ENCODE measurements at places on chromosomes 3 and 15.

DNA sequence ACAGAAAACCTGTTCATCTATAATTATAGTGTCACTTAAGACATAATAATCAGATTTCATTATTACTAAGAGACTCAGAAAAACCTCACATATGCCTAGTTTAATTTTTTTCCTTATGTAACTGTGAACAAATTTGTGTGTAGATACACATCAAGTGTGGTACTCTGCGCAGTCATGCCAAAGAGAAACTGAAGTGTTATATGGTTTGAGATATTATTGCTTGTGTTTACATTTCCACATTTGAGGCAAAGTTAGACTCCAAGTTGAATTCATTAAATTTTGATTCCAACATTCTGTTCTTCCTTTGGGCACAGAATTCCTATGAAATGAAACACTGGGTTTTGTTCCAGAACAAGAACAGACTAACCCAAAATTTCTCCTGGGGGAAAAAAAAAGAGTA lies 2.2 kb downstream of the MBNL1 start:
- DNase-seq: no peak

- DNase-seq: no peak
Measured at GRCh38 chr3:46557814-46558183, 8.3 kb downstream of the LRRC2 start.

- no peak for DNase-seq
Measured at GRCh38 chr3:51336261-51336660, 48.8 kb upstream of the MANF start.

- DNase-seq: no peak
Measured at GRCh38 chr15:76418352-76419140, 82.0 kb downstream of the ISL2 start.

GRCh38 chr3:22288756-22289155 lies 537.7 kb upstream of the ZNF385D start:
- no peak for DNase-seq

DNA sequence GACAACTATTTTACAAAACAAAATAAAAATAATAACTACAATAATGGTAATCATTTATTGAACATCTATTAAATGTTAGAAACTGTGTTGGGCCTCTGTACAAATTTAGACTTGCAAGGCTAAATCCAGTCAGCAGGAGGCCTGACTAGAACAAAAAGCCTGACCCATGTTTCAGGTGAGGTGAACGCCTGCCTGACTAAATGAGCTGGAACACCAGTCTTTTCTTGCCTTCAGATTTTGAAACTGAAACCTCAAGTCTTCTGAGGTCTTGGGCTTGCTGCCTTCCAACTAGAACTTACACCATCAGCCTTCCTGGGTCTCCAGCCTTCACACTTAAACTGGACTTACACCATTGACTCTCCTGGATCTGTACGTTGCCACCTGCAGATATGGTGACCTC lies 706.9 kb downstream of the TBL1XR1 start:
- DNase-seq: no peak

DNA sequence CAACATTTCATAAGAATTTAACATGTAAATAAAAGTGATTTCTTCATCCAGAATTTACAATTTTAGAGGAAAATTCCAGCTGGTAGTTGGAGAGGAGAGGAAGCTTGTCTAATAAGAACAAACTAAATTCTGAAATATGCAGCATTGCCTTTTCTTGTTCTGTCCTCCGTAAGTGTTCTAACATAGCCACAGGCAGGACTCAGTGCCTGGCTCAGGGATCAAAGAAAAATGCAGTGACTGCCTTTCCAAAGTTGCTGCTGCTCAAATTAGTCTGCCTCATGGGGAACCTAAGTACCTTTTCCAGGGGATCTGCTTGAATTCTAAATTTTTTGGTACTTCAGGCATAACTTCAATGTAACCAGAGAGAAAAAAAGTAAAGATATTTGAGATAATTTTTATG lies 713.0 kb upstream of the CADM2 start:
- DNase-seq: no peak

DNA sequence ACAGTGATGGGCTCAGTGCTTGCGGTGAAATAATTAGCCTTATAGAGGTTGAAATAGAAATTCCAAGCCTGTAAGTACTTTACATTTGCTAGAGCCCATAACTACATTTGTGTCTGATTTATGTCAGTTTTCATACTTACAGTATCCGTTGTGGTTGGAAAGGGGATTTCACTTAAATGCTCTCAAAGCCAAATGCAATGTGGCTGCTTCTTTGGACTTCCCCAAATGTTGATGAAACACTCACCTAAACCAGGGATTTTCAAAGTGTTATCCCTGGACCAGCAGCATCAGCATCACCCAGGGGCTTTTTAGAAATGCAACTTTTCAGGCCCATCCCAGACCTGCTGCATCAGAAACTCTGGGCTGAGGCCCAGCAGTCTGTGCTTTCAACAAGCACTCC lies 378.7 kb downstream of the MCTP2 start:
- no peak for DNase-seq

GRCh38 chr3:15011174-15011573 lies 53.9 kb downstream of the MRPS25 start:
- DNase-seq: no peak

DNA sequence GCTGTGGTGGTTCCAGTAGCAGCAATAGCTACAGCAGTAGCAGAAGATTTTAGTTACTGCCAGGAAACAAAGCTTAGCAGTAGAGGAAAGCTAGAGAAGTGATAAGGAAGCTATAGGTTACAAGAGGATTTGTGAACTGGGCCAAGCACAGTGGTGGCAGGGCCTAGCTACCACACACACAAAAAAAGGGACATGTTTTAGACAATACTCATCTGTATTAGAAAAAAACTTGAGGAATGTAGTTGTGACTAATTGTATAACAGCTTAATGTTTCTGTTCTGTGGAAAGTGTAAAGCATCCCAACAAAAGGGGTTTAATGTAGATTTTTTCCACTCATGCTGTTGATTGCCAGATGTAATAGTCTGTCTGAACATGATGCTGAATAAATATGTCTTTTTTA lies 29.9 kb upstream of the PFN2 start:
- no peak for DNase-seq

GRCh38 chr3:69787436-69788168 lies 48.3 kb downstream of the MITF start:
- DNase-seq: peak; percentile 43

GRCh38 chr15:92123962-92124656 lies 269.6 kb upstream of the ST8SIA2 start:
- DNase-seq: no peak

DNA sequence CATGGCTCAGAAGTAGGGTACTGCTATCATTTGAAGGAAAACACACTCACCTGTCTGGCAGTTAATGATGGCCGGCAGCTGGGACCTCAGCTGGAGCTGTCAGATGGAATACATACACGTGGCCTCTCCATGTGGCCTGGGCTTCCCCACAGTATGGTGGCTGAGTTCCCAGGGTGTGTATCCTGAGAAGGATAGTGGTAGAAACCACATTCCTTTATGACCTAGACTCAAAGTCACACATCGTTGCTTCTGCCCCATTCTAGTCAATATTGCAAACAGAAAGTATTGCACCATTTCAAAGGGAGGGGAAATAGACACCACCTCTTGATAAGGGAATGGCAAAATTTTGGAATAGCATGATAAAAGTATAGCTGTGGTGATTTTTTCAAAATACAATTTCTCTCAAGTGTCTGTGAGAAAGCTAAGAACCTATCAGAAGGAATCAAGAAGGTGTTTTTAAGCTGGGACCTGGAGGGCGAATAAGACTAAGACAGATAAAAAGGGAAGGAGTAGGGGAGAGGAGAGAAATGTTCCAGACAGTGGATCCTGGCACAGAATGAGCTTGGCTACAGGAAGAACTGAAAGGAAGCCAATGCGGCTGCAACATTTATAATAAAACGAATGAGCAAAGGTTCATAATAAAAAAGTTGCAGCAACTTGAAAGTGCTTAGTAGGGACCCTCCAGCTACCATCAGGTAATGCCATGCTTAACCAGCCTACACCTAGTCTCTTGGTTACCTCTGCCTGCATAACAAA lies 40.1 kb upstream of the GALNT15 start:
- DNase-seq: no peak

GRCh38 chr15:57589281-57589680 lies 2.4 kb upstream of the MYZAP start:
- no peak for DNase-seq

DNA sequence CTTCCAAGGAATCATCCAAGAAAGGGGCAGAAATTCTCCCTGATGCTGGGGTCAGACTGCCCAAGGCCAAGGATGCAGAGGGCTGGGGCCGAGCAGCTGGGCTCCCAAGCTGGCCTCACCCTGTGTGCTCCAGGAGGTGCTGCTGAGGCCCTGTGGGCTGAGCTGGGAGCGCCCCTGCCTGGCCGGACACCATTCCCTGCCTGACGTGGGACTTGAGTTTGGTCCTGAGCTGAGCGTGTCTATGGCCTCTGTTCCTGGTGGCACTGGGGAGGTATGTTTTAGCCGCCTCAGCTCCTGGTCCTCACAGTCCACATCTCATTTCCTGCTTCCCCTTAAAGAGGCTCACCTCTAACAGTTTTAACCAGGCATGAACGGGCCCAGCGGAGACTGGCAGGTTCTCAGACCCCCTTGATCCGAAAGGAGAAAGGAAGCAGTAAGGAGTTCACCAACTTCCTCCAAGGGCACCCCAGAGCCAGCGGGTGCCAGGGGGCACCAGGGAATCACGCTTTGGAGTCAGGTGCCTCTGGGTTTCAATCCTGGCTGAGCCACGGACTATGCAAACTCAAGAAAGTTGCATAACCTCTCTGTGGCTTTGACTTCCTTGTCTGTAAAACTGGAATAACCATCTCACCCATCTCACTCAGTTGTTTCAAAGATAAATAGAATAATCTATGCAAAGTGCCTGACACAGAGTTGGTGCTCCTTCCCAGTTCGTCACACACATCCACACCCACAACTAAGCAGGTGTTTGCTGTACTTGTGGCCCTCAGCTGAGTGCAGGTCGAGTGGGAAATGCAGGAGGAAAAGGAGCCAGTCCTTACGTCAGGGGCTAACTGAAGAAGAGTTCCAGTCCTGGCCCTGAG lies 48.6 kb downstream of the SLC12A8 start:
- DNase-seq: no peak

GRCh38 chr3:24315356-24315755 lies 179.3 kb downstream of the THRB start:
- no peak for DNase-seq

DNA sequence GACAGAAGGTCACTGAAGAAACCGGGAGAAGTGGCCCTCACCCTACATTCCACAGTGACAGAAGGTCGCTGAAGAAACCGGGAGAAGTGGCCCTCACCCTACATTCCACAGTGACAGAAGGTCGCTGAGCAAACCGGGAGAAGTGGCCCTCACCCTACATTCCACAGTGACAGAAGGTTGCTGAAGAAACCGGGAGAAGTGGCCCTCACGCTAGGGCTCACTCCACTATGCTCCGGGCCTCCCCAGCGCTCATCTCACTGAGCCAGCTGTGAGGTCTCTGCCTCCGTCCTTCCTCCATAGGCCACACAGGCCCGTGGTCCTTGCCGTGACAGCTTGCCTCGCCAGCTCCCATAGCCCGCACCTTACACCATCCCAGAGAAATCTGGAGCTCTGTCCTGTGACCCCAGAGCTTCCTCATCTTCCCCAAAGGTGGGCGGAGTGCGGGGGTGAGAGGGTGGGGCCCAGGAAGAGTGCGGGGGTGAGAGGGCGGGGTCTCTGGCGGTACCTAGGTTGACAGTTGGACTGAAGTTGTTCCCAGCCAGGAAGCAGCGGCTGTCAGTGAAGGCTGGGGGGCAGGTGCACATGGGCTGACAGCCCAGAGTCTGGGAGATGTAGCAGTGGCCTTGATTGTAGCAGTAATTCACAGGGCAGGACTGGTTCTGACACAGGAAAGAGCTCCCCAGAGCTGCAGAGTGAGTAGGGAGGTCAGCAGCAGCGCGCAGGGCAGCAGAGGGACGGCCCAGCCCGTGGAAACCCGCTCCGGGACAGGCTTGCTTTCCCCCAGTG lies 32.0 kb downstream of the MUC20 start:
- DNase-seq: no peak

DNA sequence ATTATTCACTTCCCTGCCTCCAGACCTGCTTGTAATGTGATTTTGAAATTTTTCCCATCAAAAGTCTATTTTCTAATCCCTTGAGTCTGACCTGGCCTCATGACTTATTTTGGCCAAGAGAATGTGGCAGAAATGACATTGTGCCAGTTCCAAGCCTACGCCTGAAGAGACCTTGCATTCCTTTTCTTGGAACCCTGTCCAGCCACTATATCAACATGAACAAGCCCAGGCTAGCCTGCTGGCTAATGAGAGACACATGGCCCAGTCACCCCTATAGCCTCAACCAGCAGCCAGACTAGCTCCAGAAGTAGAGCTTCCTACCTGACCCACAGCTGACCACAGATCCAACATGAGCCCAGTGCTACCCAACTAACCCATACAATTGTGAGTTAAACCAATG lies 121.1 kb upstream of the ACP3 start:
- DNase-seq: no peak

GRCh38 chr15:63794271-63794670 lies 39.5 kb downstream of the HERC1 start:
- DNase-seq: no peak

DNA sequence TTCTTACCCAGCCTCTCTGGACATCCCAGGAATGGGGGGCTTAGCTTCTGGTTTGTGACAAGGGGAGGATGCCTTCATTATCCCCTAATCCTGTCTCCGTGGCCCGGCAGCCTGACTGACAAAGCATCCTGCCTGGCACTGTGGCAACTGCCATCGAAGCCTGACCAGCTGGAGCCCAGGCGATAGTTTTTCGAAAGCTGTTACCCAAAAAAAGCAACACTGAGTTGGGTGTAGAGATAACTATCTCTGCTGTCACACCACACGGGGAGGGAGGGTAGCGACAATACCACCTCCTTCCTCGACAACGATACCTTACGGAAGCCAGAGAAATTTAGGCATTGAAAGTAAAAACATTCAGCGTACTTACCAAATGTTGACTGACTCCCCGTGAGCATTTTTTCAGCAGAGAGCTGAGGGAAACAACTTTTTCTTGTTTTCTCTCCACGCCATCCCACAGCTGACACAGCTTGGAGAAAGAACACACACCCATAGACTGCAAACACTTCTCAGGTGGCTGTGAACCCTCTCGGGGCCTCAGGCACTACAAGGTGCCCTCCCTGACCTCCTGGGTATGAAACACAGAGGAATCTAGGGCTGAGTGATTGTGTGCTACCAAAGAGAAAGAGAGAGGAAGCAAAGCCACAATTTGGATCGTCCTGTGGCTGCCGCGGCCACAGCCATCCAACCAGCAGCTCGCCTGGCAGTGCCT lies 361.9 kb upstream of the ICE2 start:
- no peak for DNase-seq

DNA sequence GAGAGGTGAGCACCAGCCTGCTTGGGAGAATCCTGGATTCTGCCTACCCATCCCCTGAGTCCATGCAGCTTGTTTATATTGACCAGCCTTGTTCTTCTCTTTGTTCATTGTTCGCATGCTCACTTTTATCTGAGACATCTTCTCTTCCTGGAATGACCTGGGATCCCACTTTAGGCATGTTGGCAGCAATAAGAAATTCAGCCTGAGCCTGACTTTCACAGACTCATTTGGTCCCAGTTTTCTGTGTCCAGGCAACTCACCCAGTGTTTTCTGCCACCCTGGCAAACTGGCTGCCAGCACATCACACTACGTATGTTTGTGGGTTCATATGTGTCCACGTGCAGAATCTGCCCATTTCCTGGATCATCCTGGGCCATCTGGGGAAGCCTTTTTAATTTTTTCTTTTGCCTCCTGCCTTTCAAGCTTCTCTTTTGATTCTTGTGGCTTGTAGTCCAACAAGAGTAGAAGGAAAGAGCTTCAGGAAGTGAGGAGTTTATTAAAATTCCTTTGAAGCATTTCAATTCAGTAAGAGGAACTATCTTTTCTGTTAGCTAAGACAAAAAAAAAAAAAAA lies 199.9 kb downstream of the FNDC3B start:
- DNase-seq: no peak

Data from AG09309 (cell line).